ENCODE measurements at places on chromosomes 12 and 14. TPM values are rescaled to one million over a fixed set of nuclear protein-coding genes. Genes with fewer than 3 reads are reported as not detected.

Gene ZDHHC22
- not detected for total RNA-seq

Gene ACSM4
- not detected for total RNA-seq

Gene TGFB3
- 1.8 TPM for total RNA-seq

- no peak overlapping the region for H3K27ac ChIP-seq
- H3K4me1 ChIP-seq: peaks cover 33% of the 10 kb centered on the region
- DNase-seq: no peak
Observed at GRCh38 chr14:22884076-22884737, 1.2 kb downstream of the REM2 start.

Gene MYRFL
- total RNA-seq: not detected

DNA sequence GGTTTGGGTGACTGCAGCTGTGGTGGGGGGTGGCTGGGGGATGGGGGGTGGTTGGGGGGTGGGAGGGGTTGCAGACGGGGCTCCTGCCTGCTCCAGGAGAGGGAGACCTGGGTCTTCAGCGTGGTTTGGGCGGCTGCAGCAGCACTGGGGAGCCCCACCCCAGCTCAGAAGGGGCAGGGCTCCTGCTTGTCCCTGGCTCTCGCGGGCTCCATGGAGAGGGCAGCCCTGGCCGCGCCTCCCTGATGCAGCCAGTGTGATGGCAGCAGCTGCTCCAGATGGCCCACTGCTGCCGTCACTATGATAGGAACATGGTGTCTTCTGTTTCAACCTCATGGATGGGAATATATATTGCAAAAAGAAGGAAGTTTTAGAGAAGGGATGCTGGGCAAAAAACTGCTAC is 22.9 kb downstream of the TRHDE start:
- H3K36me3 ChIP-seq: no peaks in the 10 kb centered on the region
- no peak overlapping the region for H3K27ac ChIP-seq
- no peaks in the 10 kb centered on the region for H3K4me1 ChIP-seq
- DNase-seq: no peak
- no peak overlapping the region for H3K4me3 ChIP-seq

Gene TEX52
- total RNA-seq: not detected

- no peak overlapping the region for H3K4me3 ChIP-seq
- no peak overlapping the region for H3K27ac ChIP-seq
- peaks cover 5% of the 10 kb centered on the region for H3K27me3 ChIP-seq
- no peaks in the 10 kb centered on the region for H3K4me1 ChIP-seq
- H3K36me3 ChIP-seq: no peaks in the 10 kb centered on the region
Observed at GRCh38 chr12:68106160-68106559, 53.4 kb downstream of the IFNG start.

DNA sequence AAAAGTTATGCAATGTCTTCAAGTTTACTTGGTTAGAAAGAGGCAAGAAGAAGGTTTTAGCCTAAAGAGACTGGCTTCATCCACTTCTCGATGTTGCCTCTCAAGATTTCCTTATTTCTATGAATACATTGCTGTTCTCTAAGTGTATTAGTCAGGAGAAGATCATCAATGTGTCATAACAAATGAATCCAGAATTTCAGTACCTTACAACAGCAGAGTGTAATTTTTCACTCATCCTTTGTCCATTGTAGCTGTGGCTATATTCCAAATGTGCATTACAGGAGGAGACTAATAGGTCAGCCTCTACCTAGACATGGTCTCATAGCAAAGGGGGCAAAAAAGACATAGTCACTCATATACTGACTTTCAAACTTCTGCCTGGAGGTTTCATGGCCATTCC is 579.1 kb downstream of the PRKD1 start:
- no peak overlapping the region for H3K27ac ChIP-seq
- H3K4me3 ChIP-seq: no peak overlapping the region
- no peaks in the 10 kb centered on the region for H3K36me3 ChIP-seq
- no peaks in the 10 kb centered on the region for H3K27me3 ChIP-seq
- H3K4me1 ChIP-seq: no peaks in the 10 kb centered on the region

DNA sequence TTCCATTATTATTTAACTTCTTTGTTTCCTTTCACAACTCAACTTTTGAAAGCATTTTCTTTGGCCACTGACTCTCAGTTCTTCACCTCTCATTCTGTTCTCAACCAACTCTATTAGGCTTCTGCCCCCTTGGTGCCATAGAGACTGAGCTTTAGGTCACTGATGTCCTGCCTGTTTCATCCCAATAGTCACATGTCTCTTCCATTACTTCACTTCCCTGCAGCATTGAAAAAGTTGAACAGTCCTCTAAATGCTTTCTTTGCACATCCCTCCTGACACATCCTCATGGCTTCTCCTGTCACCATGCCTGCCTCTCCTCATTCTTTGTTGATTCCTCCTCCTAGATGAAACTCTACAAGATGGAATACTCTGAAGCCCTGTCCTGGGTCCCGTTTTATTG is 2.7 kb downstream of the CLEC12A start:
- H3K27me3 ChIP-seq: peaks cover 39% of the 10 kb centered on the region
- H3K4me3 ChIP-seq: no peak overlapping the region
- H3K4me1 ChIP-seq: no peaks in the 10 kb centered on the region
- no peak for DNase-seq
- H3K36me3 ChIP-seq: no peaks in the 10 kb centered on the region

Gene TAS2R30
- total RNA-seq: 1.6 TPM

GRCh38 chr14:61737915-61738314 is 24.3 kb upstream of the SNAPC1 start:
- H3K4me1 ChIP-seq: peaks cover 22% of the 10 kb centered on the region
- peaks cover 76% of the 10 kb centered on the region for H3K36me3 ChIP-seq
- DNase-seq: no peak
- H3K27ac ChIP-seq: no peak overlapping the region
- H3K27me3 ChIP-seq: no peaks in the 10 kb centered on the region

DNA sequence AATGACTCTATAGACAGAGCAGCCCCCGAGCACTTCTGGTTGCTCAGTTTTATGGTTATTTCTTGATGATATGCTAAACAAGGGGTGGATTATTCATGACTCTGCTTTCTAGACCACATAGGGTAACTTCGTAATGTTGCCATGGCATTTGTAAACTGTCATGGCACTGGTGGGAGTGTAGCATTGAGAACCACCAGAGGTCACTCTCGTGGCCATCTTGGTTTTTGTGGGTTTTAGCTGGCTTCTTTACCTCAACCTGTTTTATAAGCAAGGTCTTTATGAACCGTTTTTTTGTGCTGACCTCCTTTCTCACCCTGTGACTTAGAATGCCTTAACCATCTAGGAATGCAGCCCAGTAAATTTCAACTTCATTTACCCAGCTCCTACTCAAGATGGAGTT is 1036.2 kb upstream of the FLRT2 start:
- no peak for DNase-seq
- no peak overlapping the region for H3K27ac ChIP-seq
- no peaks in the 10 kb centered on the region for H3K36me3 ChIP-seq

Gene COX8C
- total RNA-seq: not detected

GRCh38 chr12:60693019-60693626 is 1097.3 kb downstream of the SLC16A7 start:
- no peak for DNase-seq
- no peaks in the 10 kb centered on the region for H3K36me3 ChIP-seq
- no peak overlapping the region for H3K4me3 ChIP-seq
- no peak overlapping the region for H3K27ac ChIP-seq

GRCh38 chr14:105908481-105908911 is 382.1 kb downstream of the TMEM121 start:
- no peak overlapping the region for H3K4me3 ChIP-seq
- H3K27me3 ChIP-seq: peaks cover 6% of the 10 kb centered on the region
- H3K4me1 ChIP-seq: no peaks in the 10 kb centered on the region
- no peaks in the 10 kb centered on the region for H3K36me3 ChIP-seq

DNA sequence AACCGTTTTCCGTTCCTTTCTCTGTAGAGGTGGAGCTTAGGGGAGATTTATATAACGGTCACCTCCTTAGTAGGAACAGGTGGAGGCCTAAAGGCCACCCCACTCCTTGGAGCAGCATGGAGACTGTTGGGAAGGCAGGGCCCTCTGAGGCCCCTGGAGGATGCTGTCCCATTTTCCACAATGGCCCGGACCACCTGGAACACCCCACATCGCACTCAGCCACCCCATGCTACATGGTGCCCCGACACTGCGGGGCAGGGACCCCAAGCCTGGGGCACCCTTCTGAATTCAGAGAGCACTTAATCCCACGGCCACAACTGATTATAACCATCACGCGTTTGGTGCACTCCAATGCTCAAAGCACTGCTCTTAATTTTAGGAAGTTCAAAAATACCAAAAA is 41.4 kb downstream of the C14orf132 start:
- no peak for DNase-seq
- peaks cover 2% of the 10 kb centered on the region for H3K27me3 ChIP-seq
- no peak overlapping the region for H3K4me3 ChIP-seq
- no peaks in the 10 kb centered on the region for H3K36me3 ChIP-seq

DNA sequence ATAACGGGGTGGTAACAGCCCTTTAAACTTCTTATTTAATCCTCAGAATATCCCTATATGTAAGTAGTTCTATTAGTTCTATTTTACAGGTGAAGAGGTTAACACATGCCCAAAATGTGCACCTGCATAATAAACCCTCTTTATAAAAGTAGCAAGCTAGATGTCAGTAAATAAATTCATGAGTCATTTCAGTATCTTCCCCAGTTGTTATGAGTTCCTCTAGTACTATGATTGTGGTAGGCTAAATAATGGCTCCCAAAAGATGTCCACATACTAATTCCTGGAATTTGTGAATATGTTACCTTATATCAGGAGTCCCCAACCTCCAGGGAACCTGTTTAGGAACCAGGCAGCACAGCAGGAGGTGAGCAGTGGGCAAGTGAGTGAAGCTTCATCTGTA is 106.5 kb downstream of the TMTC3 start:
- DNase-seq: no peak
- H3K4me1 ChIP-seq: no peaks in the 10 kb centered on the region
- H3K36me3 ChIP-seq: no peaks in the 10 kb centered on the region
- no peak overlapping the region for H3K4me3 ChIP-seq

- no peak for DNase-seq
- no peak overlapping the region for H3K4me3 ChIP-seq
- H3K36me3 ChIP-seq: peaks cover 39% of the 10 kb centered on the region
- no peaks in the 10 kb centered on the region for H3K4me1 ChIP-seq
Observed at GRCh38 chr12:132695431-132695830, 8.0 kb downstream of the PXMP2 start.

Gene RAD9B
- total RNA-seq: 2.0 TPM

GRCh38 chr14:34989762-34990161 is 7.0 kb downstream of the SRP54 start:
- peaks cover 13% of the 10 kb centered on the region for H3K36me3 ChIP-seq
- no peak for DNase-seq
- no peak overlapping the region for H3K4me3 ChIP-seq

DNA sequence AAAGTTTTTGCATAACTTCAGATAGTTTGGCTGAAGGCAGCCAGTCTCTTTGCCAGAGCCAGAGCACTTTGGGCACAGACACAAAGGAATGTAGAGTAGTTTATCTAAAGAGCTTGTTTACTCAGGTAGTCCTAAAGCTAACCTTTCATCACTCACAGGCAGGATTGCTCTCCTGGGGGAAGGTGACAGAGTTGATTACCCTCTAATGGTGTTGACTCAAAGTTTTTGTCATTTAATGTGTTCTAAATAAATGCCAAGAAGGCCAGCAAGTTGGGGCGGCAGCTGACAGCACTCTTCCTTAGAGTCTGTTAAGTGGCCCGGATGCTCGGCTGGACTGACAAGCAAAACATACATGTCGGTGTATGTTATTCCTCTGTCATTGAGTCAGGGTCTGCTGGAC is 9.3 kb upstream of the TAS2R46 start:
- no peak for DNase-seq
- H3K27ac ChIP-seq: no peak overlapping the region
- H3K36me3 ChIP-seq: peaks cover 11% of the 10 kb centered on the region
- peaks cover 4% of the 10 kb centered on the region for H3K4me1 ChIP-seq

GRCh38 chr14:89384023-89384422 is 33.0 kb downstream of the FOXN3 start:
- no peak overlapping the region for H3K4me3 ChIP-seq
- DNase-seq: no peak
- peaks cover 24% of the 10 kb centered on the region for H3K36me3 ChIP-seq
- no peak overlapping the region for H3K27ac ChIP-seq

Gene AP4S1
- 3.7 TPM for total RNA-seq

DNA sequence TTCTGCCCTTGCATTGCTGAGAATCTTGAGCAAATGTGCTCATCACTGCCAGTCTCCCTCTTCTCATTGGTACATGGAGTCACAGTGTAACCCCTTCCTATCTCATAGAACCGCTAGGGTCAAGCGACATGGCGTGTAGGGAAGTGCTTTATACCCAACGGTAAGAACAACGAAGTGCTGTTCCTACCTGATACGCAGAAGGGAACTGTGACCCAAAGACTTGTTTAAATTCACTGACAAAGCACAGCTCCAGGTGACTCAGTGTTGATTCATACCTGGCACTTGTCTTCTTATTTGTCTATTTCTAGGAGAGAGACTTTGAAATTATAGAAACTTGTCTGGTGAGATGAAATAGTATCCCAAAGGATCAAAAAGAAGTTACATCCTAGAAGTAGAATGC is 53.7 kb downstream of the FBXL14 start:
- H3K4me3 ChIP-seq: no peak overlapping the region
- H3K4me1 ChIP-seq: no peaks in the 10 kb centered on the region
- H3K36me3 ChIP-seq: no peaks in the 10 kb centered on the region
- H3K27me3 ChIP-seq: peaks cover 77% of the 10 kb centered on the region
- H3K27ac ChIP-seq: no peak overlapping the region
- DNase-seq: no peak

Gene CISTR
- not detected for total RNA-seq

- DNase-seq: no peak
- peaks cover 21% of the 10 kb centered on the region for H3K4me1 ChIP-seq
- H3K4me3 ChIP-seq: peak overlapping the region; percentile 96
- peaks cover 25% of the 10 kb centered on the region for H3K27me3 ChIP-seq
- H3K36me3 ChIP-seq: peaks cover 4% of the 10 kb centered on the region
- no peak overlapping the region for H3K27ac ChIP-seq
Observed at GRCh38 chr12:48118284-48118871, 786 bp upstream of the PFKM start.

DNA sequence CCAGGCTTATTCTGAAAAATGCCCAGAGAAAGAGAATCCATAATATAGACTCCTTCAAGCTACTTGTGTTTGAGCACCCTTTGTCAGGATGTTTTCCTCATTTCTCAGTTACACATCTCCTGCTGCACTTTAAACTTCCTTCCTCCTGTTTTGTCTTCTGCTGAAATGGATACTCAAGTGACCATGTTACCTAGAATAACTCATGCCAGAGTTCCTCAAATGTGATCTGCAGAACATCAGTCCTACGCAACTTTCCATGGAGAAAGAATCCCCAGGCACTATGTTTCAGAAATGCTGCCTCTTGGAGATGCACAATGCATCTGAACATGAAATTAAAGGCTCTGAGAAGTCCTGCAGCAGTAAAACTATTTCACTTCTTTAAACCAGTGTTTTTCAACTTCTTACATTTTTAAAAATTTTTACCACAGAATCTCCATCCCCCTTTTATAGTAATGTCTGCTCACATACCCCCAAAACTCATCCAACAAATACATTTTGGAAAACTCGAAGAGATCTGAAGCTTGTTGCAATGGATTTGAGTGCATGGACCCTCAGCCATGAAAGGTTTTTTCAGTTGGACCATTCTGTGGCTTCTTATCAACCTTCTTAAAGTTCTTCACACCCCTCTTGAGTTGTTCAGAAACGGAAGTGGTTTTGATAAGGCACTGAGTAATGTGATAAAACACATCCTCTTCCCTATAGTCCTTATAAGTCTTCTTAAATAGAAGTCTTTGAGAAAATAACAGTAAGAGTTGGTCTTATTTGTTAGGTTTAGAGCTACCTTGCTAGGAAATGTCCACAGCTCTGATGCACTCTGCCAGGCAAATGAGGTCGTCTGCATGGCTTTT is 84.5 kb upstream of the KCNA1 start:
- no peaks in the 10 kb centered on the region for H3K27me3 ChIP-seq
- H3K36me3 ChIP-seq: peaks cover 46% of the 10 kb centered on the region
- no peak for DNase-seq
- H3K4me1 ChIP-seq: peaks cover 65% of the 10 kb centered on the region
- peak overlapping the region; percentile 3 for H3K4me3 ChIP-seq

- H3K4me3 ChIP-seq: no peak overlapping the region
- no peaks in the 10 kb centered on the region for H3K27me3 ChIP-seq
- no peaks in the 10 kb centered on the region for H3K4me1 ChIP-seq
- no peak overlapping the region for H3K27ac ChIP-seq
Observed at GRCh38 chr14:85752175-85752574, 222.2 kb downstream of the FLRT2 start.
